ENCODE measurements at places on chromosomes 3 and 15.

DNA sequence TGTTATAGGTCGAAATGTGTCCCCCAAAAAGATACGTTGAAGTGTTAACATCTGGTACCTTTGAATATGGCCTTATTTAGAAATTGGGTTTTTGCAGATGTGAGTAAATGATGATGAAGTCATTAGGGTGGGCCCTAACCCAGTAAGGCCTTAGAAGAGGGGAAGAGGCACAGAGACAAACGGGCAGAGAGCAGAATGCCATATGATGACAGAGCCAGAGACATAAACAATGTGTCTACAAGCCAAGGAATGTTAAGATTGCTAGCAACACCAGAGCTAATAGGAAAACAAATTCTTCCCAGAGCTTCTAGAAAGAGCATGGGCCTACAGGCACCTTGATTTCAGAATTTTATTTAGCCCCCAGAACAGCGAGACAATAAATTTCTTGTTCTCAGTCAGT is 693.1 kb upstream of the NECTIN3 start:
- H3K4me3 ChIP-seq = no peak overlapping the region
- peak; percentile 67 for DNase-seq
- H3K27me3 ChIP-seq = no peaks in the 10 kb centered on the region
- peaks cover 2% of the 10 kb centered on the region for H3K4me1 ChIP-seq
- H3K27ac ChIP-seq = no peak overlapping the region

DNA sequence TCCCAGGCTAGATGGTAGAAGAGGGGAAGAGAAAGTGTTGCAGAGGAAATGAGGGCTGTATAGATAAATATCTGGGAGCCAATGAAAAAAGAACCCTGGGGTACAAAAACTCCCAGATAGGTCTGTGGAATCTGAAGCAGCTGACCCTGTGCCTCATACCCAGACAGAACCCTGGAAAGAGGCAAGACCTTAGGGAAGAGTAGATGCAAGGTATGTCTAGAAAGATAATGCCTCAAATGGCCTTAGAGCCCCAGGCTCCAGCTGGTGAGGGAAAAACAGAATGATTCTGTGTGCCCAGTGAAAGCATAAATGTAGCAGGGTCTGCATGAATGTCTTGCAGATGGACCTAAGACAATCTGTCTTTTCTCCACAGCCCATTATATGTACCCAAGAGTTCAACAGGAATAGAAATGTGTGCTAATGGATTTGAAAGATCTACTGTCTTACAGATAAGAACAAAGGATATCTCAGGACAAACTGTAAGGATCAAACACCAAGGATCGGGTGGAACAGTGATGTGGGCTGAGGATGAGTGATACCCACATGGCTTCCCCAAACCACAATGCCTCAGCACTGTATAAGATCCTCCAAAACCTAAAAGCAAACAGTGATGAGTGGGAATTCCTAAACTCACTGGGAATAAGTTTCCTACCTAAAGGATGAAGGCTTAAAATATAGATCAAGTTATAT is 58.8 kb downstream of the NCEH1 start:
- H3K4me1 ChIP-seq = peaks cover 7% of the 10 kb centered on the region
- H3K36me3 ChIP-seq = no peaks in the 10 kb centered on the region
- H3K27me3 ChIP-seq = no peaks in the 10 kb centered on the region
- no peak overlapping the region for H3K4me3 ChIP-seq
- DNase-seq = no peak
- H3K27ac ChIP-seq = no peak overlapping the region

GRCh38 chr3:140188285-140188684 is 253.3 kb downstream of the CLSTN2 start:
- no peak for DNase-seq
- peaks cover 3% of the 10 kb centered on the region for H3K27me3 ChIP-seq
- H3K4me3 ChIP-seq = no peak overlapping the region

DNA sequence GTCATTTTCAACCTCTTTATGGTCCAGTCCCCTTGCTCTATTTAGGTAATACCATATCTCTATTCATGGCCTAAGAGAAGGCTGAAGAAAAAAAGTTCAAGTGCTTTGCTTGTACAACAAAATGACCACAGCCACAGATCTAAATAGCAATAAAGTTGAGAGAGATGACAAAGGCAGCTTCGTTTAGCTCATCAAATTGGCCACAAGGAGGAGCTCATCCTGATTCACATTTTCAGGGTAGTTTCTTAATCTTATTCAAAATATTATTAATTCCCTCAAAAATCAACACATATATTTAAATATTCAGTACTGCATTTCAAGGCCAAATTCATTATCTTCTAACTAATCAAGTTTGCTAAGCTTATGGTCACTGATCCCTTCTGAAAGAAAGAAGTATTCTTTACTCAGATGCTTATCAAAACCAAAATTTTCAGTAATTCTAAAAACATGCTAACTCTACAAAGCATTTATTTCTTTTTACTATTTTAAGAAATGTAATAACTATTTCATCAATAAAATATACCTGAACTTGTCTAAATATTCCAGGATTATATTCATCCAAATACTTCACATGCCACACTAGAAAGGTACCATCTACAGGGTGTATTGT is 85.5 kb downstream of the DMXL2 start:
- no peak overlapping the region for H3K4me3 ChIP-seq
- DNase-seq = peak; percentile 58
- H3K27ac ChIP-seq = no peak overlapping the region
- H3K36me3 ChIP-seq = no peaks in the 10 kb centered on the region
- H3K4me1 ChIP-seq = no peaks in the 10 kb centered on the region
- H3K27me3 ChIP-seq = no peaks in the 10 kb centered on the region

DNA sequence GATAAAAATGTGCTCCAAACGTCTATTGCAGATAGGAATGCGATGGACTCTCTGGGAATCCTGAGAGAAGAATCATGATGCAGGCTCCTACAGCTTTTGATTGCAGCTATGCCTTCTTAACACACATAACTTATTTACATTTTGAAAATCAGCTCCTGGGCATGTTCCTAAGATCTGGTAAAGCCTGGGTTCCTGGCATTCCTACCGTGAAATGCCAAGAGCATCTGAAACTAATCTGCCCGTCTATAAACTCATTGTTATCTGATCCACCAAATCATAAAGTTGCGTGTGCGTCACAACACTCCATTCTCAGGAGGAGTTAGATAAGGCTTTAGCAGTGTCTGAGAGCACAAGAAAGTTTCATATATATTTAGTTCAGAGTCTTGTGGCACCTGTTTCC is 79.0 kb upstream of the VGLL3 start:
- no peaks in the 10 kb centered on the region for H3K4me1 ChIP-seq
- H3K4me3 ChIP-seq = no peak overlapping the region
- H3K27ac ChIP-seq = no peak overlapping the region
- H3K36me3 ChIP-seq = no peaks in the 10 kb centered on the region
- no peaks in the 10 kb centered on the region for H3K27me3 ChIP-seq

DNA sequence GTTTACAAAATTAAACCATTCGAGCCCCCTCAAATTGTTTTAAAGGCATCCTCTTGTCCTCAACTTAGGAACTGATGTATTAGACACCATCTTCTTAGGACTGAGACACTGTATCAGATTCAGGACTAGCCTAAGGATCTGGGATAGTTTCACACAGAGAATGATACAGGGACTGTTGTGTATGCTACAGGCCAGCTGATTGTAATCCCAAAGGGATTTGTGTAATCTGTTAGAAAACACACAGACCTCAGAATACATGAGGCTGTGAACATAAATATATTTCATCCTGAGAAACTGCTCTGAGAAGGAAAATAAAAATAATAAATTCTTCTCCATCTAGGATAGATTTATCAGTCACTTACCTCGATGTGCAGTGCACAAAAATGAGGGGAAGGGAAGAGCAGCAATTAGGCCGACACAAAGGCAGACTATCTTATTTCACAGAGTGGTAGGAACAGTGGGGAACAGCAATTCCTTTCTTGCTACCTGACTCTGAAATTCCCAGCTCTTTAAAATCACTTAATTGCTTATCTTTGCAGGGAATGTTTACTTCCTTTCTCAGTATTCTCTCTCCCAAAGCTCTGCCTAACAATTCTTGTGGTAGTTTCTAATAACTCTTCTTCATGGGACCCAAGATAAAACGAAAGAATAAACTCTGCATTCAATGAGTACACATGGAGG is 322.5 kb downstream of the MAGI1 start:
- H3K4me3 ChIP-seq = no peak overlapping the region
- peaks cover 6% of the 10 kb centered on the region for H3K4me1 ChIP-seq
- no peaks in the 10 kb centered on the region for H3K36me3 ChIP-seq
- H3K27me3 ChIP-seq = no peaks in the 10 kb centered on the region

Data from mesenchymal stem cell (in vitro differentiated cells and primary cell).